ENCODE measurements at places on chromosomes 6 and 20.

- no peak for DNase-seq
Measured at GRCh38 chr6:145688493-145688905, 46.8 kb downstream of the EPM2A start.

DNA sequence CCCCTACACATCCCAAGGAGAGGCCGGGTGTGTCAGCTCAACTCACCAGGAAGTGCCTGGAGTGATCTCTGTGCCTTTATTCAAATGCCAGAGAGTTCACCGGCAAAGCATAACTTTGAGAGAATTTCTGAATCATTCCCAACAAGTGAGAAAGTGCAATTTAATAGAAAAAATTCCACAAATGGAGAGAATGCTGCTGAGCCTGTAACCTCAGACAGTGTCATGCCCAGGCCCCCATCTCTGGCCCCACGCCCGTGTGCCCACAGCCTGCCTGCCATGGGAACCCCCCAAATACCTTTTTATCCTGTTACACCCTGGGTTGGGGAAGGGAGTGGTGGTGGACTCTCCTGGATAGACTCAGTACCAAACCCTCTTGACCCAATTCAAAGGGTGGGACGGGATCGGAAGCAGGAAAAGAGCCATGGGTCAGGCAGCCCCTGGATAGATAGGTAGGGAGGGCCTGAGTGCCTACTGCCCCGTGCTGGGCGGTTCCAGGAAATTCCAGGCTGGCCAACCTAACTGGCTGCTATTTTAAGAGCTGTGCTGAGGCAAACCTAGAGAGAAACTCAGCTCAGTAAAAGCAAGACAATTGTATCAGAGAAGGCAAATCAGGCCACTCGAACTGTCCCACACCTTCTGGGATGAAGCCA, 179.0 kb upstream of the FOXA2 start:
- no peak for DNase-seq

- no peak for DNase-seq
Measured at GRCh38 chr6:133166766-133167165, 74.4 kb upstream of the EYA4 start.

DNA sequence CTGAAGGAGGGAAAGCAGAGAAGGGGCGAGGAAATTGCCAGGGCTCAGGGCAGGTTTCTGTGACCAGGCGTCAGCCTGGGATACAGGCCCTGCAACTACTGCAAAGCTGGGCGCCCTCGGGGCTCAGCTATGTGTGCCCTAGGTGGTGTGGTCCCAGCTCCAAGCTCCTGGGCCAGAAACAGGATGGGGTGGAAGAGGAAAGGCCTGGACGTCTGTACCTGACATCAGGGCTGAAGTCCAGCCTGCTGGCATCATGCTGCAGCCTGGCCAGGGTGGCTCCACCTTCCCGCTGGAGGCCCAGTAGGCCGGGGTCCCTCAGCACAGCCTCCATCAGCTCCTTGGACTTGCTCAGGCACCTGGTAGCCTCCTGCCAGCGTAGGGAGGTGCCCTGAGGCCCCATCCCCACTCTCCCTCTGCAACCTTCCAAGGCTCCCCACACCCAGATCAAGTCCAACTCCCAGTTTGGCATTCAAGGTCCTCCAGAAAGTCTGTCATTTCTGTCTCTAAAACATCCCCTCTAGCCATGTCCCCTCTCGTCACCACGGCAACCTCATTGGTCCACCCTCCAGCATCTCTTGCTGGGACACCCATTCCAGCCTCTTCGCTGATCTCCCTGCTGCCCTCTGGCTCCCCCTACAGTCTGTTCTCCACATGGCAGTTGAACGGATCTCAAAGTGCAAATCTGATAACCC, 38.2 kb downstream of the KIAA1755 start:
- DNase-seq = no peak

GRCh38 chr6:7311917-7312615, 933 bp downstream of the SSR1 start:
- no peak for DNase-seq

DNA sequence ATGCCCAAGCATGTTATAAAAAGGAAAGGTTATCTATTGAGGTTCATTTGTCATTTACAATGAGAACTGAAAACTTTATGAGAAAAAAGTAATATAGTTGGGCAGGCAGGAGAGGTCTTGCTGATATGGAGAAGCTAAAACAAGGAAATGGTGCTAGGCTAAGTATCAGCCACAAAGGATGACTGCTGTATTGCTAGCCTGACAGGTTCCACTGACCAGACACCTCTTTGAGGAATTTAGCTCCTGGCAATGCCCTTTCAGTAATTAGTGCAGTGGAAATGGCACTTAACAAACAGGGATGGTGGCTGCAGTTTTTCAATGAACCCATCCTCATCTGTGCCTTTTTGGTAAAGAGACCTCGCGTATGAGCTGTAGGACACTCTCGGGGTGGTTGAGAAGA, 284.4 kb downstream of the ZFAND3 start:
- no peak for DNase-seq

DNA sequence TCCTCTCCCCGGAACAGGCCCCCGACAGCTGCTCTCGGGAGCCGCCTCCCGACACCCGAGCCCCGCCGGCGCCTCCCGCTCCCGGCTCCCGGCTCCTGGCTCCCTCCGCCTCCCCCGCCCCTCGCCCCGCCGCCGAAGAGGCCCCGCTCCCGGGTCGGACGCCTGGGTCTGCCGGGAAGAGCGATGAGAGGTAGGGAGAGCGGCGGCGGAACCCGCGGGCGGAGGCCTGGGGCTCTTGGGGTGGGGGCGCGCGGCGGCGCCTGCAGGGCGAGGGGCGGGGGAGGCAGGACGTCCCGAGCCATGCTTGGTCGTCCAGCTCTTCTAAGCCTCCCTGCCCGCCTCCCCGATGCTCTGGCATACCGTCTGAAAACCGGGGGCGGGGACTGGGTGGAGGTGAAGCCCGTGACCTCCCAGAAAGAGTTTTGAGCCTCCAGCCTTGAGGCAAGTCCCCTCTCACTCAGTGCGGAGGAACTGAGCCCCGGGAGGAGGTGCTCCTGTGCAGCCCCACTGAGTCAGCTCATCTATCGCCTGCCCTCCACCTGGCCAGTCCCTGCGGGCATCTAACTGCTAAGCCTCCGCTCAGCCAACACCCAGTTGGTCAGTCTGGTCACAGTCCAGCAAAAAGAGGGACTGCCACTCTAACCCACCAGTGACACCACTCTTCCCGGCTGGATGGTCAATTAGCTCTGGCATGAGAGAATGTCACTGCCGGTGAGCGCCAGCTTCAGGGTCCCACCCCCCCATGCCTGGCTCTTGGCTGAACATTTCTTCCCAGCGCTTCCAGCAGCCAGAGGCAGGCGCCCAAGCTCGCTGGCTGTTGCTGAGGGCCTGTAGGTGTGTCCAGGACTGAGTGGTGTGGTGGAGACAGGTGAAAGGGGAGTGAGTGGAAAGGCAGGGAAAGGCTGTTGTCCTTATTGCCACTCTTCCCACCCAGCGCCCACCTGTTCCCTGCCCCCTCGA, 482 bp downstream of the DDR1 start:
- DNase-seq = peak; percentile 51

- DNase-seq = no peak
Measured at GRCh38 chr20:44500221-44500620, 21.6 kb downstream of the SERINC3 start.

DNA sequence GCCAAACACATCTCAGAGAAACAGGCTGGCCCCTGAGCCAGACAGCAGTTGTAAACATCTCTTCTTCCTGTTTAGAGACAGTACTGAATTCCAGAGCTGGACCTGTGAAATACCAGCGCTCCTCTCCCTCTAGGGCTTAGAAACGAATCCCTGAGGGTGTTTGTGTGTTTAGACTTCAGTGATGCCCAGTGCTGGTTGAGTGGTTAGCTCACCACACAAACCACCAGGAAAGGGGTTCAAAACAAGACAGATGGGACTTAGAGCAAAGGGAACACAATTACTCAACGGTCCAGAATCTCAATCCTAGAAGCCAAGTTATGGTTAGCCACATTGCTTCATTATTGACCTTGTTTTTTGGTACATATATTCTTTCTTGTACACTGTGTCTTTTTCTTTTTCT, 108.7 kb upstream of the TMEM170B start:
- DNase-seq = no peak

GRCh38 chr20:11522366-11522741, 395.3 kb upstream of the BTBD3 start:
- no peak for DNase-seq

GRCh38 chr6:50116390-50116789, 66.7 kb upstream of the DEFB112 start:
- DNase-seq = no peak

DNA sequence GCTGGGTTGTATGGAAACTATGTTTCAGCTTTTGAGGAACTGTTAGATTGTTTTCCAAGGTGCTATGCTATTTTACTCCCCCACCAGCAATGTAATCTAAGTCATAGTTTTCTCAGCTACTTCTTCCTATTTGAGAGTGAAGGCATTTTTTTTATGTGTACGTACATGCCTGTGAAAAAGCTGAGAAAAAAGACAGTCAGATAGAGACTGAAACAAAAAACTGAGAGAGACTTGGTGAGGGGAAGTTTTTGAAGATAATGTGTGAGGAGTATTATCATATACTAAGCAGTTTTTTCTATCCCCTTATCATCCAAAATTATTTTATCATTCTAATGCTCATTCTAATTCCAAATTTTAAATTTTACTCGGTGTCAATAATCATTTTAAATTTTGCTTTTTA, 780.0 kb downstream of the BCKDHB start:
- no peak for DNase-seq

GRCh38 chr6:168355716-168356522, 36.3 kb upstream of the DACT2 start:
- no peak for DNase-seq

DNA sequence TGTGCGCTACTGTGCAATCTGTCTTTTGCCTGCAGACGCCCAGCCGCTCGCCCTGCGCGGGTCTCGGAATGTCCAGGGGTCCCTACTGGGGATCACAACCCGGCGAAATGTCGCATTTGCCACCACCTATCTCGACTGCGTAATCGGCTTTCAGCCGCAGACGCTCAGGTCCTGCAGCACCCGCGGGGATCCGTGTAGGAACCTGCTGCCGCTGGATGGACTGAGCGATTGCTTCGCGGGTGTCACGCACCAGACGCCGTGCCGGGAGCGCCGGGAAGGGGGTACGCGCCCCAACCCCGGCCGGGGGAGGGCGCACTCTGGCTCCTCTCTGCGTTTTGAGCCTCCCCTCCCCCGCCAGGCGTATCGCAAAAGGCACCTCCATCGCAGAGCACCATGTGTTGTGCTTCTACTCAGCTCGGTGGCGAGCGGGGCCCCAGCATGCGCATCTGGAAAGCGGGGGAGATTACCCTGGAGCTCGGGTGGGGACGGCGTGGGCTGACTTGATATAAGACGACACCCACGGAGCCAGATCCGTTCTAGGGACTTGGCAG, 747 bp upstream of the PTPRA start:
- peak; percentile 80 for DNase-seq
